ENCODE measurements at places on chromosomes 5 and 9.
A peak's percentile ranks its signal among the peaks of the same experiment; 100 is the strongest.

DNA sequence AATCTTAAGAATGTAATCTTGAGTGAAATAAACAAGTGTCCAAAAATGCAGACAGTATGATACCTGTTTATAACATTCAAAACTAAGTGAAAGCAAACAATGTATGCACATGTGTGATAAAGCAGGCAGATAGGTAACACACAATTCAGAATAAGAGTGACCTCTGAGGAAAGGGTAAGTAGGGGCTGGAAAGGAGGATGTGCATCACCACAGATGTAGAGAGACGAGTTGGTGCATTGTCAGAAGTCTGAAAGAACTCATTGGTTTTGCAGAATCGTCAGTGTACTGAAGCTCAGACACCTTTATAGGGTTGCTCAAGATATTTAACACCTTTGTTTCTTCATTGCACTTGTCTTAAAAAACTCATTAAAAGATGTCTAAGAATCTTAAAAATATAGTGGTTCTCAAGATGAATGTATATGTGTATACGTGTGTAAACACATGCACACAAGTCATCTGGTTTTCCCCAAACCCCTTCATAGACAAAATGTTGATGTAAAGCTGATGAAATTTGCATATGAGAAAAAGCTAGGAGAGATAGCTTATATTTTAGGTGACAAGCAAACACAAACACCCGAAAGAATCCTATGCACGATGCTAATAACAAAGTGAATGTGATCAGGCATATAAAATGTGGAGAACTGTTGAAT lies 197.6 kb upstream of the MEF2C start:
- no peak for DNase-seq

- no peak for DNase-seq
These were observed 3.7 kb upstream of the FAM78A start for GRCh38 chr9:131279863-131280570.

GRCh38 chr5:92939428-92939827 lies 641.6 kb downstream of the NR2F1-AS1 start:
- DNase-seq = peak; percentile 2

GRCh38 chr5:174188295-174188694 lies 142.8 kb downstream of the NSG2 start:
- DNase-seq = peak; percentile 7

DNA sequence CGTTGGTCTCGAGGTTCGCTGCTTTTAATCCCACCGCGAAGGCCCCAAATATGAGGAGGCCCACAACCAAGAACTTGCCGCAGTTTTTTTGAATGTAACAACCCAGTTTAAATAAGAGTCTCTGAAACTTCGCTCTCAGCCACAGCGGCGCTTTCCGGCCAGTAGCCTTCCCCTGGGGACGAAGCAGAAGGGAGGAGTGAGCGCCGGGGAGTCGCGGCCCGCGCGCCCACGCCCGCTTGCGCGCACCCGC lies 10.4 kb downstream of the PTCH1 start:
- peak; percentile 49 for DNase-seq

DNA sequence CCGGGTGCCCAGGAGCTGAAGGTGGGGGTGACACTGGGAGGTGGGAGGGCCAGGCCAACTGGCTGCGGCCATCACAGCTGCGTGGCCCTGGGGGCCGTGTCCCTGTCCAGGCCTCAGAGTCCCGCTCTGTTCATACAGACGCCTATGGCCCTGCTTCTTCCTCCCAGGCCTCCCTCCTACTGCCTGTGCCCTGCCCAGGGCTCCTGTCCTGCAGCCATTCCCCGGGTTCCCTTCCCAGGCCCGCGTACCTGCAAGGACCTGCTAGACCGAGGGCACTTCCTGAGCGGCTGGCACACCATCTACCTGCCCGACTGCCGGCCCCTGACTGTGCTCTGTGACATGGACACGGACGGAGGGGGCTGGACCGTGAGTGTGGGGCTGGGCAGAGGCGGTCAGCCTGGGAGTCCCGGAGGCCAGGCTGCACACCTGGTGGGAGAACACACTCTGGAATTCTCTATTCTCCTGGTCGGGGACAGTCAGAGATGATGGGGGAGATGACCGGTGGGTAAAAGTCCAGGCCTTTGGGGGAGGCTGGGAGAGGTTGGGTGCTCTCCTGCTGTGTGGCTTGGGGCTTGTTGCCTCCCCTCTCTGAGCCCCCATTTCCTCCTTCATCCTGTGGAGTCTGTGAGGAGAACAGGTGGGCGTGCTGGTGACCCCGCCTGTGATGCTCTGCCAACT lies 4.5 kb downstream of the FCN2 start:
- no peak for DNase-seq

- DNase-seq = no peak
These were observed 452.9 kb downstream of the CSNK1G3 start for GRCh38 chr5:123964884-123965283.

DNA sequence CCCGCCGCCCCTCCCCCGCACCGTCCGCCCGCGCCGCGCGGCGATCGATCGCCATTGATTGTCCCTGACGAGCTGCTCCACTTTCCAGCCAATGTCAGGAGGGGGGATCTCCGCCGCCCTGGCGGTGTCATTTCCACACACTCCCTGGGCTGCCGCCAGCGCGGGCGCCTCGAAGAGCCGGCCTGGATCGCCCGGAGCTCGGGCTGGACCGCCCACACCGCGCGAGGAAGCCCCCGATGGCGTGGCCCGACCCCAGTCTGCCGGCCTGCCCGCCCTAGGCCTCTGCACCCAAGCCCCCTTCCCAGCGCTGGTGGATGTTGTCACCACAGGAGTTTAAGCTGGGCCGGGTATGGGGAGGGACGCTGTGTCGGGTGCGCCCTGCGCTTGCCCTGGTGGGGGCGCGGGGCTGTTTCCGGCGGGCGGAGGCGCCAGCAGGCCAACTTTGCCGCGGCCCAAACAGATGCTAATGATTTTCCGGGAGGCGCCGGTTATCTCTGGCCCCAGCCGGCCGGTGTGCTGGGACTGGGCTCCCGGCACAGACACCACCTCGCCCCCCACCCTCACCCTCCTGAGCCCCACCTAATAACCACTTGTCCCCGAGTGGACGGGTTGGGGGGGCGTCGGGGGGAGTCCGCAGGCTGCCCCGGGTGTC lies 10.6 kb upstream of the CXXC5 start:
- peak; percentile 74 for DNase-seq

DNA sequence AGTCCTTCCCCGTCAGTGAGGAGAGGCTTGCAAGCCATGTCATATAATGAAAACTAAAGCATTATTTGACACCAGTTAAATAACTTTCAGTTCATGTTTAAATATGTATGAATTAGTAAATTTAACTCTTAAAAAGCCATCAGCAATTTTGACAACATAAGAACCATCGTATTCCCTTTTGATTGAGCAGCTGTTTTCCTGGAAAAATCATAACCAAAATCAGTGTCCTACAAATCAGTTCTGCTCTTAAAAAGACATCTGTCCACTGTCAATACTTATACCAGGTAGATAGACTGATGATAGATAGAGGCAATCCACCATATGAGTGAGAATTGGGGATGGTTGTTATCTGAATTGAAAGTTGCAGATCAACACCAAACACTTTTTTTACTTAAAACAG lies 2.3 kb downstream of the DIRAS2 start:
- no peak for DNase-seq

DNA sequence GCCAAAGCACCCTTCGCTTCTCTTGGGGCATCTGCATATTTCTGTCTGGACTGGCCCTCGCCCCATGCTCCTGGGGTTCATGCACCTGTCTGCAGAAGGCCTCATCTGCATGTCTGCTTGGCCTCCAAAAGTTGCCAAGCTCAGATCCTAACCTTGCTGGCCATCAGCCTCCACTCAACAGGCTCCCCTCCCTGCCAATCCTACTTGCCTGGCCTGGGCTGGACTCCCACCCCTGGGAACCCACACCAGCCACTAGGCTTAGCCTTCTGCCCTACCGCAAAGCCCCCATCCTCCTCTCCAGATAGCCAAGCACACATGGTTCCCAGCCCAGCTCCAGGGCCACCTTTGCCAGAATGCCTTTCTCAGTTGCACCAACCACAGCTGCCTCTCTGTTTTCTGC lies 159.8 kb downstream of the PAX5 start:
- no peak for DNase-seq

DNA sequence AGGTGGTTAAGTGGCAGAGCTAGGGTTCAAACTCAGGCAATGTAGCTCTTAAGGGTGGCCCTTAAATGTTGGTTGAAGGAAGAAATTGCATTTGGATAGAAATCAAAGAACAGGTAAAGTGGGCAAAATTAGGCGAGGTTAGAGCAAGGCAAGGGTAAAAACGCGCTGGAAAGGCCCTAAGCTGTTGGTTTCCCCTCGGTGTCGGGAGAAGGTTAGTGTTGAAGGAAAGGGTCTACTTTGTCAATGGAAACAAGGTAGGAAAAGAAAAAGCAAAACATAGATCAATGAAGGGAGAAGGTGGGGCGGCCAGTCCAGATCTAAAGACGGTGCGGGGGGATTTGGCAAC lies 431 bp downstream of the FASTKD3 start:
- DNase-seq = no peak

DNA sequence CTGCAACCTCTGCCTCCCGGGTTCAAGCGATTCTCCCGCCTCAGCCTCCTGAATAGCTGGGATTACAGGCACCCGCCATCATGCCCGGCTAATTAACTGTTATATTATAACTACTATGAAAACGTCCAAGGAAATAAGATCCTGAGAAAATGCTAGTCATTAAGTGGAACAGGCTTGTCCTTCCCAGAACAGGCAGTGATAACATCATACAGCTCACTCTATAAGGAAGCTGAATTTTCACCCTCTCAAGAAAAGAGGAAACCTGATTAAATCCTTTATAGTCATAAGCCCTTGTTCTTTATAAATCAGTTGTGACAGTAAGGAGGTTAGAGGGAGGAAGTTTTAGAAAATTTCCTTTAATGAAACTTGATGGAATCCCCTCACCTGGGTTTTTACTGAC lies 163.9 kb upstream of the CLINT1 start:
- no peak for DNase-seq

GRCh38 chr5:28017178-28017577 lies 978.8 kb upstream of the CDH9 start:
- no peak for DNase-seq

DNA sequence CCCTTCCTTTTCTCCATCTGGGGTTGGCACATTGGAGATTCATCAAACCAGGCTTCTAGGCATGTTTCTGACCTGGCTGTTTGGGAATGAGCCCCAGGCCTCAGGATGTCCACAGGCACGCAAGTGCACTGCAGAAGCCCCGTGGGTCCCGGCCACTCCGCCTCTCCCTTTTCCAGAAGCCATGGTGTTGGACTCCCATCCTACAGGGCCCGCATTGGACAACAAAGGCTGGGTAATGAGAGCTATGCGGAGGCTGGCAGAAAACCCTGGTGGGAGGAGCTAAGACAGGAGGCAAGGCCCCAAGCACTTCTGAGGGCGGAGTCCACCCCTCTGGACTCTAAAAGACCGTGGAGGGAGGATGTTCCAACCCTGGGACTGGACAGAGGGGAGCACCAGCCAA lies 160.6 kb downstream of the OLFM1 start:
- DNase-seq = no peak

GRCh38 chr9:134283111-134283515 lies 43.1 kb upstream of the RXRA start:
- DNase-seq = peak; percentile 65

DNA sequence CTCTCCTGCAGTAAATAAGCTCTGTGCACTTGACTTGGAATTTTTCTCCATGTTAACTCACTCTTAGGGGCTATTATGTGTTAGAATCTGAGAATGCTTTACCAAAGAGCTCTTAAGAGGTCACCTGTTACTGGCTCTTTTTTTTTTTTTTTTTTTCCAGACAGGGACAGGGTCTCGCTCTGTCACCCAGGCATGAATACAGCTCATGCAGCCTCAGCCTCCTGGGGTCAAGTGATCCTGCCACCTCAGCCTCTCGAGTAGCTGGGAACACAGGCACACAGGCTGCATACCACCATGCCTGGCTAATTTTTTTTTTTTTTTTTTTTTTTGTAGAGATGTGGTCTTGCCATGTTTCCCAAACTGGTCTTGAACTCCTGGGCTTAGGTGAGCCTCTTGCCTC lies 22.1 kb downstream of the HMGXB3 start:
- no peak for DNase-seq

- no peak for DNase-seq
These were observed 475.5 kb downstream of the SPATA31A7 start for GRCh38 chr9:61665330-61665751.

DNA sequence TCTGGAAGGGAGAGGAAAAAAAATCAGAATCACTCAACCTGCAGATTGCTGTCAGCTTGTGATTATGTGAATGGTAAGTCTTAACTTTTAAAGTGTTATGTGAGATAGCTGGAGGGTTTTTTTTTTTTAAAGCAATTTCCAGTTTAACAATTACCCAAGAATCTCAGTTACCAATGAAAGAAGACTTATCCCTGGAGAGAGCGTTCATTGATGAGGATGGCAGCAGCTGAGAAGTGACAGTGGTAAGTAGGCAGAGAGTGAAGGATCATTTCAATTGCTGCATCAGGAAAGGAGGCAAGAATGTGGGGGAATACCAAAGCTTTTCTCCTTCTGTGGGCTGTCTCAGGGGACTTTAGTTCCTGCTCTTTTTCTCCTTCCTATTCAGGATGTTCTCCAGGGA lies 370.2 kb upstream of the C9orf72 start:
- DNase-seq = no peak

- DNase-seq = no peak
These were observed 39.8 kb upstream of the SELENOP start for GRCh38 chr5:42851481-42851880.

- DNase-seq = no peak
These were observed 23.0 kb downstream of the CDC14B start for GRCh38 chr9:96596601-96597111.

GRCh38 chr5:159536646-159537045 lies 206.4 kb upstream of the IL12B start:
- DNase-seq = no peak

- DNase-seq = peak; percentile 92
These were observed 341.4 kb downstream of the DIRAS2 start for GRCh38 chr9:90301277-90301653.

DNA sequence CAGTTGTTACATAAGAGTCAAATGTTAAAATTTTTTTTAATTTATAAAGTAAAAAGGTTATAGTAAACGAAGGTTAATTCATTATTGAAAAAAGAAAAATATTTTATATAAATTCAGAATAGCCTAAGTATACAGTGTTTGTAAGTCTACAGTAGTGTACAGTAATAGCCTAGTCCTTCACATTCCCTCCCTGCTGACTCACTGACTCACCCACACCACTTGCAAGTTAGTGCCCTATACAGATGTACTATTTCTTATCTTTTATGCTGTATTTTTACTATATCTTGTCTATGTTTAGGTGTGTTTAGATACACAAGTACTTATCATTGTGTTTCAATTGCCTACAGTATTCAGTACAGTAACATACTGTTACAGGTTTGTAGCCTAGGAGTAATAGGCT lies 57.6 kb downstream of the MAMDC2 start:
- peak; percentile 45 for DNase-seq

DNA sequence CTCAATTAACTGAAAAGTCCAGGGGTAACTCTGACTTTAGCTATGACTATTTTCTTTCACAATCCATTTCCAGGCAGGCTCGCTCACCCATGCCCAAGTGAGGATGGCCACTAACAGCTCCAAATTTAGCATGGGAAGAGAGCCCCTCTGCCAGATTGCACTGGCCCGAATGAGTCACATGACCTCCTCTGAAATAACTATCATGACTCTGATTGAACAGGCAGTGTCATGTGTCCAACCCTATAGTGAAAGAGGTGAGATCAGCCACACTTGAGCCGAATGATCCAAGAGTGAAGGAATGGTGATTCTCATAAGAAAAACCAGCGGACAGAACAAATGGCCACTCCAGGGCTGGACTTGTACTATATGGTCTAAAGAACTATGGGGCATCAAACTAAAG lies 242.3 kb downstream of the NSG2 start:
- DNase-seq = peak; percentile 2

GRCh38 chr9:99184110-99184474 lies 37.6 kb downstream of the ALG2 start:
- DNase-seq = no peak

- DNase-seq = peak; percentile 2
These were observed 69.8 kb downstream of the ASTN2 start for GRCh38 chr9:117344892-117345660.

GRCh38 chr5:73311291-73312110 lies 137.1 kb downstream of the FOXD1 start:
- peak; percentile 92 for DNase-seq

All from fibroblast of mammary gland (primary cell).